ENCODE measurements at places on chromosomes 12 and 14.

- DNase-seq = no peak
Measured at GRCh38 chr14:56145965-56146364, 27.8 kb downstream of the PELI2 start.

DNA sequence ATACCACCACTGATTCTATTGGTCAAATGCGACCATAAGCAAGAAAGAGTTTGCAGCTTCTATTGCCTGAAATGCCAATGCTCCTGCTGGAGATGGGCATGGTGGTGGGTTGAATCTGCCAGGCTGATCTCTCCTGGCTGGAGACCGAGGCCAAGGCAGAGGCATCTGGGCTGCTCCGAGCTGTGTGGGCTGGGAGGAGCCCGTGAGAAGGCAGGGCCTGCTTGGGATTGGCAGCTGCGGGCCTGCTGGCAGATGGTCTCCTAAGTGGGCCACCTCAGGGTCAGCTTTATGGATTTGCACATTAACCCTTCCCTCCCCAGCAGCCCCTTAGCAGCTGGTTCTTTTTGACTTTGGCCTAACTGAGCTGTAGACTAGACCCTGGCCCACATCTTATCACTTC, 25.4 kb downstream of the SRRM4 start:
- DNase-seq = no peak

DNA sequence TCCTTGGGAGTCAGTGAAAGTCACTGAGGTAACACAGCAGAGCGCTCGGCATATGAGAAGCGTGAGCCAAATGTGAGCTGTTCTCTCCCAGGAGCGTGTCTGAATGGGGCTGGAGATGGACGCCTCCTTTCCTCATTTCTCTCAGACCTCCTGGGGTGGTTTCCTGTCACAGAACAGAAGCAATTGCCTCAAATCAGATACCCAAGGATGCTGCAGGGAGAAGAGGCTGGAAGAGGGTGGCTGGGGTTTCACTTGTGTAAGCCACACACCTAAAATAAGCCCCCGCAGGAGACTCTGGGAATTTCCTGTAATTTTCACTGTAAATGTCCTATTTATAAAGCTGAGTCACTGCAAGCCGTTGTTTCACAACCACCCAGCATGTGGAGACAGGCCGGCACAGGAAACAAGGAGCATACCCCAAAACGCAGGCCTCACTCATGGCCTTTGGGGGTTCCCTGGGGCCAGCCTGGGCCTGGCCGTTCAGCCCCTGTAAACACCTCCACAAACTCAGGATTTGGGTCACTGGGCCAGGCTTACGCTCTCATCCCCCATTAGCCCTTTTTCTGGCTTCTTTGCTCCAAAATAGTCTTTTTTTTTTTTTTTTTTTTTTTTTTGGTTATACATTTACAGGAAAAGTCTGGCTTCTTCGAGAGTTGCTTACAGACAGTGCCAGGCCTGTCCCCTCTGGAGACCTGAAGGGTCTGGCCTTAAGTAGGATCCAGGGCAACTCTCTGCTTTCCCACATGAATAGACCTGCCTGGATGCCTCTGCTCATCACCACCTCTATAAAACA, 55.3 kb downstream of the VCPKMT start:
- peak; percentile 63 for DNase-seq

- DNase-seq = no peak
Measured at GRCh38 chr14:54813081-54813480, 89.5 kb downstream of the GCH1 start.

DNA sequence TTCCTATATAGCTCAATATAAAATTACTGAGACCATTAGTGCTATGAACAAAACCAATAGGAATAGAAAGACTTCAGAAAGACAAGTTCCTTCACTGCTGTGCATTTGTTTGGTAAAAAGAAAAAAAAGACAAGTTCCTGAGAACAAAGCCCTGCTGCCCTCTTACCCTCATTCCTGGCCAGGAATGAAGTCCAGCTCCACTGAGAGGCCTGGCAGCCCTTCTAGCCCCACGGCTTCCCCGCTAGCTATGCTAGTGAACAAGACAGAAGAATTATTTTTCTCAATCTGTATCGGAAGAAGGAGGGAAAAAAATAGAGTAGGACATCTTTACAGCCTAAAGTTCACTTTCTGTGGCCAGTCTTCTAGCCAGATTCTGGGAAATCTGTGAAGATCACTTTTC, 1.6 kb downstream of the MFAP5 start:
- no peak for DNase-seq

- DNase-seq = no peak
Measured at GRCh38 chr14:55336691-55337090, 65.5 kb downstream of the FBXO34 start.

DNA sequence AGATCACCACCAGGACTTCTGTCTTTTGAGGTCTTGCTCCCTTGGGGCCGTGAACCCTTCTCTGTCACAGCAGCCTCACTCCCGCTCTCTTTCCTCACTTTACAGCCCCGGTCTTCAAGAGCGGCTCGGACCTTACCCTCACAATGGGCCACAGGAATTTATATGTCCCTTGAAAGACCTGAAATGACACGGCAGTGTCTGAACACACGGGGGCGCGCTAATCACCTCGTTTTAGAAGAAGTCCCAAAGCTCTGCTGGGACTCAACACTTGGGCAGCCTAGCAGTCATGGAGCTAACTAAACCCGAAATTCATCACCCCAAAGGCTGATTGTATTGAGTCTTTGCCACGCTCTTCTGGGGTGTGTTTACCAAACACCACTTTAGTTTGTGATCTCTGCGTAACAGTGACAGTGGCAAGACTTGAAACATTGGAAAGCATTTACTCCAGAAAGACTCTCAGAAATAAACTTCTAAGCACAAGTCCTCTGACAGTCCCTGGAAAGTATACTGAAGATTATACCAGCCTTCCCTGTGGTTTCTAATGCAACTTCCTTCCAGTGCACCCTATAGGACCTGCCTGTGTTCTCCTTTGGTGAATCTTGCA, 29.0 kb downstream of the SERPINA11 start:
- peak; percentile 54 for DNase-seq

- DNase-seq = no peak
Measured at GRCh38 chr12:89252284-89252683, 100.0 kb downstream of the DUSP6 start.

GRCh38 chr14:94180655-94181271, 6.6 kb downstream of the PPP4R4 start:
- DNase-seq = no peak

- DNase-seq = no peak
Measured at GRCh38 chr14:62604524-62604923, 440.7 kb downstream of the KCNH5 start.
